ENCODE measurements at places on chromosomes 1 and 21.

DNA sequence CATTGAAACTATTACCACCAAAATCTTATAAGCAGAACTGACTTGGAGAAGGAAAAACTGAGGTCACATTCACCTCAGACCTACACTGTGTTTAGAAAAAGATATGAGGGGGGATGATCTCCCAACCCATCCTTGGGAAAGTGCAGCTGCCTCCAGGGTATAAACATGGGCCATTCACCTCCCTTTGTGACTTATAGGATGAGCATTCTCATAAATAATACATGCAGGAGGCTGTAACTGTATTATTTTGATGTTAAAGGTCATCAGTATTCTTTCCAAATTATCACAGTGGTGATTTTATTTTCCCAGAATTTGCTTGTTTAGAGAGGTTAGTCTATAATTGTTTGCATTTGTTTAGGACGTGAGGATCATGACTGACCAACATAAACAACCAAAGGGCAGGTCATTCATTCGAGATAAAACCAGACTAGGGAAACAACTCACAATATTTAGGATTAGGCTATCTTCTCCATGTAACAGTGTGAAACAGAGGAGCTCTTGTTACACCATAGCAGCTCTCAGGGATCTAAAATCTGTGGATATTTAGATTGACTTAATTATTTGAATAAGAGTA is 109.2 kb upstream of the NR5A2 start:
- DNase-seq: no peak

GRCh38 chr1:9267352-9267686 is 25.4 kb upstream of the SPSB1 start:
- no peak for DNase-seq

DNA sequence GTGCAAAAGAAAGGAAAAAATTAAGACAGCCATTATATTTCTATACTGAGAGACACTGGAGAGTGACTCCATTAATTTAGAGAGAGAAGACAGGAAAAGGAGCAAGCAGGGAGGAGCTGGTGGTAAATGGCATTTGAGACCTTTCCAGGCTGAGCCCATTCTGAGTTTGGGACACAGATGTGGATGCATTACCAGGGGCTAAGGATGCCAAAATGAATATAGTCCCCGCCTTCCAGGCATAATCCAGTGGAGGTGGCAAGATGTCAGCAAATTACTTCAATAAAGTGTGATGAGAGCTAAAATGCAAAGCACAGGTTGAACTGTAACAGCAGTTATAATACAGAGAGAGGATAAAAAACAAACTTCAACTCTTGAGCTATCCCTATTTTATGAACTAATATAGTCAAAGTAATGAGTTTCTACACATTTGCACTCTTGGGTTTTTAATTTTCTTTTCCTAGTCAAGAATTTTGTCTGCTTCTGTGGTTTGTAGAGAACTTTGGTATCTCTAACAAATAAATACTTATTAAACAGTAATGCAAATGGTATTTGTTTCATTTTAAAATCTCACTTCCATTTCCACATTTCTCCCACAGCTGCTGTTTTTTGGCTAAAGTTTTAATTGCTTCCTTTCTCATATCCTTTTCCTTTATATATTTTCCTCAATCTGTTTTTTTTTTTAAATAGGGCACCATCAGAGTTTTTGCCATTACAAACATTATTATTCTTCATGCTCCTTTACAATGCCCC is 228.2 kb upstream of the KCNK2 start:
- DNase-seq: no peak

GRCh38 chr1:85502171-85502570 is 37.2 kb upstream of the DDAH1 start:
- no peak for DNase-seq

GRCh38 chr1:206699626-206700025 is 14.9 kb downstream of the MAPKAPK2 start:
- no peak for DNase-seq

DNA sequence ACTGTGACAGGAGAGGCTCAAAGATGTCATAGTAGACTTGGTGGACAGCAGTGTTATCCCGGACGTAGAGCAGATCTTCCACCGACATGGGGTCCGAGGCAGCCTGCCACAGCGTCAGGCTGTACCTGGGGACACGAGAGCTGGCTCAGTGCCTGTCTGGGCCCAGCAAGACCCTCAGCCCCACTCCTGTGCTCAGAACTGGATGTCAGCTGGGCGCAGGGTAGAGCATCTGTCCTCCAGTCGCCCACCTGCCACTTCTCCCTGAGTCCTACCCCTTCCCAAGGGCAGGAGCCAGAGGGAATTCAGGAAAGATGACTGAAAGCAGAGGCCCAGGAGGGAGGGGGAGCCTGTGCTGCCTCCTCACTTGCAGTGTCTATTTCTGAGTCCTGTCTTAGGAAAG is 11.7 kb downstream of the FAM151A start:
- DNase-seq: no peak

DNA sequence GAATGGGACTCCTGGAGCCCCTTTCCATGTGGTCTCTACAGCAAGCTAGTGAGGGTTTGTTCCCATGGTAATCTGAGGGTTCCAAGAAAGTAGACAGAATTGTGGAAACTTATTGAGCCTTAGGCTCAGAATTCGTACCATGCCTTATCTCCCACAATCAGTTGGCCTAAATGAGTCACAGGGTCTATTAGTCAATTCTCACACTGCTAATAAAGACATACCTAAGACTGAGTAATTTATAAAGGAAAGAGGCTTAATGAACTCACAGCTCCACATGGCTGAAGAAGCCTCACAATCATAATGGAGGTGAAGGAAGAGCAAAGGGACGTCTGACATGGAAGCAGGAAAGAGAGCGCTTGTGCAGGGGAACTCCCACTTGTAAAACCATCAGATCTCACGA is 106.6 kb upstream of the CXADR start:
- DNase-seq: no peak

DNA sequence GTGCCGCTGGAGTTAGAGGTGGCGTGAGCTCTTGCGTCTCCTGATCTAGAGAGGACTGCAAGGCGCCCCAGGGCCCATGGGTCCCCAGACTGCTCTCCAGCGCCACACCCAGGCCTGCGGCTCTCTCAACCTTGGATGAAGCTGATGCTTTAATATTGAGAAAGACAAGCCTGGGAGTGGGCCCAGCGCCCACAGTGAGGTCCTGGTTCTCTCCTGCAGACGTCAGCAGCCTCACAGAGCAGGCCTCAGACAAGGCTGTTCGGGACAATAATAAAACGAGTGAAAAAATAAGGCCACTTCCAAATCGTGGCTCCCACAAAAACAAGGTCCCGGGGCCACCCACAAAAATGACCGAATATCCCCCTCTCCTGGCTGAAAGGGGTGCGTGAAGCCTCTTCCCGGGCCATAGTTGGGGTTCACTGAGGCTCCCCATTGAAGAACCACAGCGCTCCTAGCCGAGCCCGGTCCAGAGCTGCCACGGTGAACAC is 6.0 kb upstream of the DNMT3L start:
- no peak for DNase-seq
